ENCODE measurements at places on chromosomes 1 and 21.
A peak's percentile ranks its signal among the peaks of the same experiment; 100 is the strongest.

GRCh38 chr1:52266507-52266906, 99.5 kb downstream of the CC2D1B start:
- DNase-seq, result no peak

DNA sequence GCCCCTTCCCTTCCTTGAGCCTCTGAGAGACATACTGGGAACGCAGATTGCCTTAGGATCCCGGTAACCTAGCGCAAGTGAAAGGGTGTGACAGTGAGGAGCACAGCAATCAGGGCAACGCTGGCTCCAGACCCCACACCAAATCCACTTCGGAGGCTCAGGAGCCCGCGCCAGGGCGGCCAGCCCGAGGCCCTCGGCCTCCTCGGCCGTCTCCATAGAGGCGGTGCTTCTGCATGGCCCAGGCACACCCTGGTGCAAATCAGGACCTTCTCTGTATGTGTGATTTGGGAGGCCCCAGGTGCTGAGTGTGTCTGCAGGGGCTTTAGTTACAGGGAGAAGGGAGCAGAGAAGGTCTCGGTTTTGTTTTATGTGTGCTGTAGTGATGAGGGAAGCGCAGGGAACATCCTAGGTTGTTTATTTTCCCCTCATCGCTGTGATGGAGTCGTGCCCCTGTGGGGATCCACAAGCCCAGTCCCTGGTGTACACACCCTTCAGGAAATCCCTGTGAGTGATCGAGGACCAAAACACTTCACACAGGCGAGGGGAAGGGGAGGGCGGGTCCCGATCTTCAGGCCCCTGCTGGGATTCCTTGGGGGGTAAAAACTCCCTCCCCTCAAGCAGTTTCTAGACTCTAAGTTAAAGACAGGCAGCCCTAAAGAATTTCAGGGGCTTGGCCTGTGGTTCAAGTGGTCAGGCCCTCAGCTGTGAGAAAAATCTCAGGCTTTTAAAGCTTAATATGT, 9.4 kb downstream of the KIAA1614 start:
- DNase-seq, result no peak

DNA sequence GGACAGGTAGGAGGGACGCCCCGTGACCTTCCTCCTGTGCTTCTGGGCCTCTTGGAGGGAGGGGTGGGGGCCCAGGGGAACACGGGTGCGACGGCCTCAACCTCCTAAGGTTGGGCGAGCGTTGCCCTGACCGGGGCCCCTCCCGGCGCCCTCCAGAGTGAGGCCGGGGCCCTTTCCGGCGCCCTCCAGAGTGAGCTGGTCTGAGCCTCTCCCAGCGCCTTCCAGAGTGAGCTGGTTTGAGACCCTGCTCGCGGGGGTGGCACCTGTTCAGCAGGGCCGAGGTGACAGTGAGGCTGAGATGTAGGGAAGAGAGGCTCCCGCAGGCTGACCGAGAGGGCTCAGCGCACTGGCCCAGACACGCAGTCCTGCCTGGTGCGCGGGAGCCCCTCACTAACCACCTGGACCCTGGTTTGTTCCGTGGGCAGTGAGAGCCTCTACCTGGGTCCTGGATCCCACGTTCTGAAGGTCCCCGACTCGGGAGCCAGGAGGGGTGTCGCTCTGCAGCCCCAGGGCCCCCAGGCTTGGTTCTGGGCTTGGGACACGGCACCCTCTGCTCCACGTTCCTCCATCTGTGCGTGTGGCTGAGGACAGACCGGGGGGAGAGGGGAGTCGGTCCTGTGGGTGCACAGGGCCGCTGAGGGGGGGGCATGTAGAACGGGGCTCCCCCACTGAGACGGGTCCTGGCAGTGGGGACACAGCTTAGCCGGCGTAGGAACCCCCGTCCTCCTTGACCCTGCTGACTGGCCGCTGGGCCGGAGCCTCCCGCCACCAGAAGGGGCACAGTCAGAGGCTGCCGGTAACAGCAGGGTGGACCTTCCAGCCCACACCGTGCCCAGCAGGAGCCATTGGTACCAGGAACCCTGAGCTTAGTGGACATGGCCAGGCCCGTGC, 1.4 kb downstream of the COL6A1 start:
- peak; percentile 20 for DNase-seq

DNA sequence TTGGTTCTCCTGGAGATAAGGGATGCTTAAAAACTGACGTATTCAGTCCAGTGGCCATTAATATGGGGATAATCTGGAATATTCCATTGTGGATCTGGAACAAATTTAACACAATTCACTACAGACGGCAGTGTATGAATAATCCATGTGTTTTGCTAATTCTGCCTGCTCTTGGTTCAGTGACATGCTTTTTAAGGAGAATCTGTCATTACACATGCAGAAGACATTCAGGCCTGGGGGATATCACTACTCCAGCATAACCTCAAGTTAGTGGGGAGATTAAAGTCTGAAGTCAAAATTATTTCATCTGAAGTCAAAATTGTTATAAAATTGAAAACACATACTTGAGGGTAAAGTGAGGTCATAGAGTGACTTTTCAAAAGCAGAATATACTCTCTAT, 789.3 kb downstream of the USP25 start:
- DNase-seq, result no peak

DNA sequence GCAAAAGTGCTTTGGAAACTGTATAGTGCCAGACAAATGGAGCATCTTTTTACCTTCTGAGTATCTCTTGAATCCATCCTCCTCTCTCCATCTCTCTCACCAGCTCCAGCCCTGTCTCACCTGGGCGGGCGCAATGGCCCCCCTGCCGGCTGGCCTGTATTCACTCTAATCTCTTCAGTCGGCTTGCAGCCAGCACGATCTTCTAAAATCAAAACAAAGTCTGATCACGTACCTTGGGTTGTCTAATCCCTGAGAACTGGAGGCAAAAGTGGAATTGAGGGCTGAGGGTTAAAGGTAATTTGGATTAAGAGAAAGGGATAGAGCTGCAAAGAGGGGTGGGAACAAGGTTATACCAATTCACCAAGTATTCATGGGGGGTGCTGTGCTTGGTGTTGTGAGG, 46.0 kb upstream of the LRRN2 start:
- no peak for DNase-seq

- no peak for DNase-seq
Measured at GRCh38 chr1:19346026-19346425, 33.9 kb downstream of the SLC66A1 start.

- no peak for DNase-seq
Measured at GRCh38 chr1:248576260-248576980, 1.9 kb upstream of the OR2T34 start.

GRCh38 chr21:41294548-41295231, 21.9 kb upstream of the FAM3B start:
- DNase-seq, result no peak

DNA sequence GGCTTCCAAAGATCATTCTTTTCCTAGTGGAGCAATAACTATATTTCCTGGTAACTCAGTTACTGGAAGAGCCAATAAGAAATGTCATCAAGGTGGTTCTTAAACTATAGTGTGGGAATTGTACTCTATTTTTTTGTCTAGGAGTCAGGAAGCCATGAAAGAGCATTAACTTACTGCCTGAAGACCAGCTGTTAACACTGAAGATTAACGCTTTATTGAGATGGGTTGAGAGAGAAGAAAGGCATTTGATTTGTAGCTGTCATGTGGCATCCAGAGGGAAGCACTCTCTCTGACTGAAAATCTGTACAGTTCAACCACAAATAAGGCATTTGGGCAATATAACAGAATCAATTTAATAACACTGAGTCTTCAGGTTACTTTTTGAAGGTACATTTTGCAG, 76.0 kb downstream of the DNM3 start:
- DNase-seq, result no peak

- DNase-seq, result peak; percentile 16
Measured at GRCh38 chr1:160161965-160162705, 10.7 kb downstream of the ATP1A4 start.

GRCh38 chr1:155977690-155978324, 540 bp downstream of the ARHGEF2 start:
- no peak for DNase-seq

DNA sequence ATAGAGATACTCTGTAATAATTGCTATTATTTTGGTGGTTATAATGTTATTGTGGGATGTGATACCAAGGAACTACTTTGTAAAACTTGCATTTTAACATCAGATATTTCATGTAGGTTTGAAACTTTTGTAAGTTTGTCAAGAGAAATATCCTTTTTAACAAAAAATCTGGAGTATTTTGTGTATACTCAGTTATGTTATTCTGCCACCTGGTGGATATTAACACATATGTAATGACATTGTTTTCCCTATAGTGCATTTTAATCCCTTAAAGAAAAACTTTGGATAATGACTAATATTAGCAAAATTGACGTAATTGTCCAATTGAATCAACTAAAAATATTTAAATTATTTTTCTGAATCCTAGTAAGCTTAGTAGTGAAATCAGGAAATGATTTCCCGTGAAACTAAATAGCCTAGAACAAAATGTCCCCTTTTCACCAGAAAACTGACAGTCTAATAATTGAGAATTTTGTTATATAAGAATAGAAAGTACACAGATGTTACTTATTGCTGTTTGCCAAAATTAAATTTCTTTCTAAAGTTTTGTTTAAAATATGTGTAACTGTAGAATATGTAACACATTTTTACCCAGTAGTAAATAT, 39.6 kb downstream of the KCTD3 start:
- no peak for DNase-seq

DNA sequence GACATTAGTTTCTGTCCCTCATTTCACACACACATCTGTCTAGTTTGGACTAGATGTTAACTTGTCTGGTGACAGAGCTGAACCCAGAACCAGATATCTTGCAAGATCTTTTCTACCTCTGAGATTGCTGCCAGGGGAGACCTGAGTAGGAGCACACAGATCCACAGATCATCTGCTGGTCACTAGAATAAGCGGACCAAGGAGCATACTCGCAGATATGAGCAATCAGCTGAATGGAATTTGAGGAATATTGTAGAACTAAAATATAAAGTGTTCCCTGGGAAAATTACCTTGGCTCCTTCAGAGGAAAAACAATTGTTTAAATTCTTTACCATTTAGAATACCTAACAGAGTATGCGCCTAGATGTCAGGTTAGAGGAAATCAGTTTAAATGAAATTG, 90.7 kb downstream of the TNFSF18 start:
- no peak for DNase-seq

DNA sequence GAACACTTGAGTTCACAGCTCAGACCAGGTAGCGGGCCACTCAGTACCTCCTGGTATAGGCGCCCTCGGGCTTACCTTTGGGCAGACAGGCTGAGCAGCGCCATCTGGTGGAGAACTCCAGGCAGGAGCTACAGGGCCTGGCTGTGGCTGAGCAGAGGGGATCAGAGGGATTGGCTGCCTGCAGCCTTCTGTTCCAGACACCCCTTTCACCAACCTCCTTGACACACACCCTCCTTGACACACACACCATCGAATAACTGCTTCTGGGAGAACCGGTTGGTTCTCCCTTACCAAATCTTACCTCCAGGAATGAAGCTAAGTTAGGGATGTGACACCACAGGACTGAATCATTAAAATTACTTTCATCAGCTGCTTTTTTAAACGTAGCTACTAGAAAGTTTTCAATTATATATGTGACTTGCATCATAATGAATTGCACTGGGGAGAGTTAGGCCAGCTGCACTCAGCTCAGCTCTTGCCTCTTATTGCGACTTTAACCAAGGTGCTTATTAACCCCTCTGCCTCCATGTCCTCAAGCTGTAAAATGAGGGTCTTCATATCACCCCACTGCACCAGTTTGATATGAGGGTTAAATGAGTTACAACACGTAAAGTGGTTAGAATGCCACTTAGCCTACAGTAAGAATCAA, 6.6 kb downstream of the LIN28A start:
- DNase-seq, result peak; percentile 60

DNA sequence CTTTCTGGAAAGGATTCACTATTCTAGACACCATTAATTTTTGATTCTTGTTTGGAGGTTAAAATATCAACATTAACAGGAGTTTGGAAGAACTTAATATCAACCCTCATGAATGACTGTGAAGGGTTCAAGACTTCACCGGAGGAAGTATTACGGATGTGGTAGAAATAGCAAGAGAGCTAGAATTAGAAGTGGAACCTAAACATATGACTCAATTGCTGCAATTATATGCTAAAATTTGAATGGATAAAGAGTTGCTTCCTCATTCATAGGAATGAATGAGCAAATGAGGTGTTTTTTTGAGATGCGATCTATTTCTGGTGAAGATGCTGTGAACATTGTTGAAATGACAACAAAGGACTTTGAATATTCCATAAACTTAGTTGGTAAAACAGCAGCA, 77.9 kb upstream of the TNFSF4 start:
- DNase-seq, result no peak

GRCh38 chr1:102099916-102100315, 103.2 kb upstream of the OLFM3 start:
- no peak for DNase-seq
